Uterus (tissue), 4 donors: ENCODE measurements at places on chromosomes 13 and 19. TPM values are rescaled to one million over a fixed set of nuclear protein-coding genes. Genes with fewer than 3 reads are reported as not detected.

DNA sequence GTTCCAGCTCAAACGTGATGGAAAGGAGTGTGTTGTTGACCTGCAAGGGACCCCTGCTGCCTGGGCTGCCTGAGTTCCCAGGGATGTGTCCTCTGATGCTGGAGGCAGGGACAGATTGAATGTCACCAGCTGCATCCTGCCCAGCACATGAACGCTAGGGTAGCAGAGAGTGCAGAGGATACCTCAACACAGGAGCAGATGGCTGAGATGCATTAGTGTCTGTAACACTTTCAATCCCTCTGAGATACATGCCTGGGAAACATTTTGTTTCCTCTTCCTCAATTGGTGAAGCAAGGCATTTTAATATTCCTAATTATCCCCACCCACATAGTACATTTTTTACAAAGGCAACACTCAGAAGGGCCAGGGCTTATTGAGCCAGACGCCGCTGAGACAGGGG, 106.4 kb upstream of the UBL3 start:
- no peak for DNase-seq

GRCh38 chr13:77874406-77874805, 44.2 kb downstream of the EDNRB start:
- no peak for DNase-seq

DNA sequence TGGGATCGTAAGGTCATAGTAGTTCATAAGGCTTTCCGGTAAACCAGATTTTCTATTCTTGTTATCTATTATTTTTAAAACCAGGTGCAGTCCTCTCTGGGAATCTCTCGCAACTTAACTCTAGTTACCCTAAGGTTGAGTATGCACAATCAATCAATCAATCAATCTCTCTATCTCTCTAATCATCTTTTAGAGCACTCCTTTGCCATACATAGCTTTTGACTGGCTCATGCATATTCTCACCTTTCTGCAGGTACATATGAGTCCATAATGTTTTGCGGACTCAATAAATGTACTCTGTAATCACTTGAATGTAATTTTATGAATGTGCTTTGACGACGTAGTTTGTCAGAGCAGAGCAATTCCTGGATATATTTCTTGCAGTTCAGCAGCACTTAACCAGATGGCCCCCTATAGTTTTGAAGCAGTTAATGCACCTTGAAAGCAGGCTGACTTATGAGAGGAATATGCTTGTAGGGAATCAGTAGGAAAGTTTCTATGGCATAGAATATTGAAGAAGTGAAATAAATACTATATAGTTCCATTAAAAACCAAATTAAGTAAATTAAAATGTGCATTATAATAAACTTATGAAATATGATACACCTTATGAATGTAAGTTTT, 524.7 kb downstream of the GPC5 start:
- DNase-seq = no peak

- DNase-seq = peak; percentile 28
Observed at GRCh38 chr19:15488489-15489226, 9.4 kb upstream of the PGLYRP2 start.

EHD2 gene
- 198 TPM for total RNA-seq

STK24 gene
- total RNA-seq = 29.7 TPM

LCP1 gene
- total RNA-seq = 28.2 TPM

KIR3DL2 gene
- not detected for total RNA-seq

C19orf33 gene
- 15.3 TPM for total RNA-seq
